ENCODE measurements at places on chromosomes 1 and 21.

GRCh38 chr1:10640843-10641553 is 155.4 kb downstream of the CASZ1 start:
- DNase-seq = no peak

DNA sequence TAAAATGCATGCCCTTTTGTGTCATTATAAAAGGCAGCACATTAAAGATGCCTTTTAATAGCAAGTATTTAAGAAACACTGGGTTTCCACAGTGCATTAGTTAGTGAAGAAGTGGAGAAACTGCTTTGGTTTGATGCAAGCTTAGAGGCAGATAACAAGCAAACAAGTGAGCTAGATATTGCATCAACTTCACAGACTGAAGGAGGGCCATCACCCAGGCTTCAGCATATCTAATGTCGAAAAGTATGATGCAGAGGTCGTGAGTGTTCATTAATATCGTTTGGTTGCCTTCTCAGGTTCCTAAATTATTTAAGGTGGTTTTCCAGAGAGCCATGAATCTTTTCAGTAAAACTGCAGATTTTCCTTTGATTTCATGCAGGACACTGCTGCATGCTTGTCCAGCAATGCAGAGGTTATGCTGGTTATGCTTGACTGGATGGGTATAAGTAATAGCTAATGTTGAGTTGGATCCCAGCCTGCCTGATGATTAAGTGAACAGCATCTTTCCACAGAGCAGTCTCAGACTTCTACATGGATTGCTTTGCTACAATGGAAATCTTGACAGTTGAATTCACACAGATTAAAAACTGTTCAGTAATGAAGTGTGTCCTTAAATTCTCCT is 69.7 kb upstream of the IPO9 start:
- DNase-seq = no peak

- DNase-seq = no peak
These were observed 147.1 kb downstream of the SLC45A1 start for GRCh38 chr1:8465013-8465412.

- DNase-seq = no peak
These were observed 2.4 kb upstream of the IBA57 start for GRCh38 chr1:228163007-228163753.

DNA sequence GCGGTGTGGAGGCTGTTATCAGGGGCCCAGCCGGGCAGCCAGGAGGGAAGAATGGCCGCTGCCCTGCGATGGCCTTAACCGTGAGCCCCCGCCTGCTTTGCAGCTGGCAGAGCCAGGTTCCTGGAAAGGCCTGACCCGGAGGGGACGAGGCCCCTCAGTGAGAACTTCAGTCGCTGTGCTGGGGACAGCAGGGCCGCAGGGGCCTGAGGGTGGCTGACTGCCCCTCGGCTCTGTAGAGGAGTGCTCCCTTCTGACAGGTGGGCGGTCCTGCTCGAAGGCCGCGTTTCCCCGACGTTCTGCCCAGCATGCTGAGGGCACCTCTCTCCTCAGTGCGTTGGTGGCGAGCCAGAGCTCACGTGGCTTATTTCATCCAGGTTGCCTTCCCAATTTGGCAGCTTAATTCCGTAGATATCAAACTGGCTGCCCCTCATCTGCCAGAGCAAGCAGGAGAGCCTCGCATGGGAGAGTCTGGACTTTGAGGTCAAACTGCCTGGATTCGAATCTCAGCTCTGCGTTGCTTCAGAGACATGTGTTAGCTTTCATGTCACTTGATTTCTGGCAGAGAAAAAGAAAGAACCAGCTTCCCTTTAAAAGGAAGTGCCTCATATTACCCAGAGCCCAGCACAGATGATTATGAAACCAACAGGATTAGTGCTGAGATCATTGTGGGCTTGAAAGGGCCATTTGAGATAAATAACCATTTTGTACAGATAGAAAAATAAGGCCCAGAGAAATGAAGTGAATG is 239.8 kb downstream of the SDCCAG8 start:
- no peak for DNase-seq

DNA sequence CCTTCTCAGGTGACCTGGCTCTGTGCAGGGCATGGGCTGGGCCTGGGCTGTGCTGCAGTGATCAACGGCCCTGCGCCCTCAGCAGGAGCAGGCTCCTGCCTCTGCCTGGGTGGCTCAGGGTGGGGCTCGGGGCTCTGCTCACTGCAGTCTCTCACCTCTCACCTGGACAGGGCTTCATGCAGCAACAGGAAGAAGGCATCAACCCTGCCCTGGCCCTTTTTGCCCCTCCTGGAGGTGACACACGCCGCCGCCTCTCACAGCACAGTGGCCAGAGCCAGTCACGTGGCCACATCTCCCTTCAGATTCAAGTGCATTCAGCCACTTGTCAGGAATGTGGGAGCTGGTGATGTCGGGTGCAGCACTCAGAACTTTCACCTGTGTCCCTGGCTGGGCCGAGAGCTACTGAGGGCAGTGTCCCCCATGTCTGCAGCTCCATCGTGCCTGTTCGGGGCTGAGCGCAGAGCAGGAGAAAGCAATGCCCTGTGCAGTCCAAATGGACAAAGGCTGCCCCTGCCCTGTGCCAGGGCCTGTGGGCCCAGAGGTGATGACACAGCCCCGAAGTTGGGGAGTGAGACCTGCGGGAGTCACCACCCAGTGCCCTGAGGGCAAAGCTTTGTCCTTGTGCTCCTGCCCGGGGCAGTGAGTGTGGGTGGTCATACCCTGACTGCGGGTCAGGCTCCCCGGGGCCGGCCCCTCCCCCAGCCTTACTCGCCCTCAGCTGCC is 314.0 kb downstream of the PTPRU start:
- no peak for DNase-seq

- no peak for DNase-seq
These were observed 18.2 kb upstream of the GNG5 start for GRCh38 chr1:84524590-84524989.

- no peak for DNase-seq
These were observed 21.6 kb upstream of the FHAD1 start for GRCh38 chr1:15225461-15225860.

- DNase-seq = no peak
These were observed 152.2 kb downstream of the HIVEP3 start for GRCh38 chr1:41766546-41766945.

GRCh38 chr1:235278233-235278914 is 49.6 kb downstream of the ARID4B start:
- no peak for DNase-seq

GRCh38 chr1:244214009-244214967 is 163.2 kb downstream of the ZBTB18 start:
- no peak for DNase-seq

DNA sequence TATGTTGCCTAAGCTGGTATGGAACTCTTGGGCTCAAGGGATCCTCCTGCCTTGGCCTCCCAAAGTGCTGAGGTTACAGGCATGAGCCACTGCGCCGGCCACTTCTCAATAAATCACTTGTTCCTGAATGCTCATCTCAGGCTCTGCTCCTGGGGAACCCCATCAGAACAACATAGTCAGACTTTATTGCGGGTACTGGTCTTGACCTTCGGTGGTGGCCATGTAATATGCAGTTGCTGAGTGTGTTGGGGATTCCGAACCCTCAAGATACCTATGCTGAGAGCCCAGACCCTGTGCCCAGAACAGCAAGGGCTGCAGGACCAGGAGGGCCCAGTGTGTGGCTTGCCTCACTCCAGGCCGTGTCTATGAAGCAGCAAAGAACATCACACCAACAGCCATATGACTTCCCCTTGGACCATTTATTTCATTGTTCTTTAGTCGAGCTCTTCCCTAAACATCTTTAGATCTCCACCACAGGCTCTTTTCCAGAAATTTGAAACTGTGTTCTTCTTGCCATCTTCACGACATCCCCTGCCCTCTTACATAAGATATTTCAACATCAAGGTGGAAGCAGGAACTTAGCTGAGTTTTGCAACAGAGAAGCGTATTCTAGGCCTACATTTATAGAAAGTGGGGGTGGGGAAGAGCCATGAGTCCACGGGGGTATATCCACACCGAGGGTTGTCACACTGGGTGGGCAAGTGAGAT is 12.7 kb upstream of the SDHB start:
- no peak for DNase-seq

GRCh38 chr21:17673261-17674020 is 60.7 kb upstream of the BTG3 start:
- no peak for DNase-seq

GRCh38 chr1:91166106-91166712 is 144.4 kb upstream of the ZNF644 start:
- no peak for DNase-seq

DNA sequence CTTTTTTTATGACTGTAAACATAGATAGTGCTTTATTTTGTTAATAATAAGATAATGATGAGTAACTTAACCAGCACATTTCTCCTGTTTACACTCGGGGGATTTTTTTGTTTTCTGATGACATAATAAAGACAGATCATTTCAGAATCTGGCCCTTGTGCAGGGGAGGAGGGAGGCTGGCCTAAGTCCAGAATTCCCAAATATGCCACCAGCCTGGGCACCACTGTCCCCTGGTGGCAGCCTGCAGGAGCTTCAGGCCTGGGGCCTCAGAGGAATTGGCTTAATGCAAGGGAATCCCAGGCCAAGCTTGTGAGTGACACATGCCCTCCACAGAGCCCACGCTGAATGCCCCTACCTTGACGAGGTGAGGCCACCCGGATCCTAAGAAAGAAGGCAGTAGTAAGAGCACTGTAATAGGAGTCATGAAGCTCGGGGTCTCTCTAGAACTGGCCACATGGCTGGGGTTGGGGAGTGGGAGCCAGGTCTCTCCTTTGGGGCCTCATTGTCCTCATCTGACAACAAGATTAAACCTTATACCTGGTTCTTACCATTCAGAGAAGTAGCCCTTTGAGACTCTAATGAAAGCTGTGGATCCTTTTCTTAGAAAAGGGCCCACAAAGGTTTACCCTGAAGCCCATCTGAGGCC is 24.1 kb downstream of the ETNK2 start:
- DNase-seq = no peak

DNA sequence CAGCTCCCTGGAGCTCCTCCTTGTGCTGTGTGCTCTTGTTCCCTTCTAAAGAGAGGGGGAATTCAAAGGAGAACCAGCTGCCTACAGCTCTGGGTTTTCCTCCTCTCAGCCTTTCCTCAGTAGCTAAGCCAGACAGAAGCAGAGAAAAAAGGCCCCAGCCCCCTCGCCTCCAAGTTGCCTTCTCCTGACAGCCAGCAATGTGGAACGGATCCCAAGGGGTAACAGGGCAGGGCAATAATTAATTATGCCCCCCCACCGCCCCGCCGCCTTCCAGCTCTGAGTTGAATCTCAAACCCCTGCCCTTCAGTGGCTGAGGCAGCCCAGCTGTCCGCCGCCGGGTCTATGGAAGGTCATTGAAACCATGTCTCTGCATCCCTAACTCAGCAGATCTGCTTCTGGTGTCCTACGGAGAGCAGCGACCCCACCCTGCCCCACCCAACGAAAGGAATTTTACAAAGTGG is 69.0 kb upstream of the GOLT1A start:
- DNase-seq = no peak

DNA sequence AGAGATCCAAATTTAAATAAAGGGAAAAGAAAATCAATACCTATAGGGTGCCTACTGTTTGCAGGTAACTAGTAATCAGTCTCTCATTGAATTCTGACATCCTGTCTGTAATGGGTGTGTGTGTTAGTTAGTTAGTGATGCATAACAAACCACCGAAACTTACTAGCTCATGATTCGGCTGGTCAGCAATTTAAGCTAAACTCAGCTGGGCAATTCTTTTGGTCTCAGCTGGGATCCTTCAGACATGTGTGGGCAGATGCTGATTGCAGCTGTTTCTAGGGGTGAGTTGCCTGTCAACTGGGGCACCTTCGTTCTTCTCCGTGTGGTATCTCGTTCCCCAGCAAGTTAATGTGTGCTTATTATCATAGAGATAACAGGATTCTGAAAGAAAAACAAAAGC is 40.2 kb upstream of the ZNF124 start:
- no peak for DNase-seq

GRCh38 chr1:187006896-187007295 is 178.1 kb downstream of the PLA2G4A start:
- no peak for DNase-seq

DNA sequence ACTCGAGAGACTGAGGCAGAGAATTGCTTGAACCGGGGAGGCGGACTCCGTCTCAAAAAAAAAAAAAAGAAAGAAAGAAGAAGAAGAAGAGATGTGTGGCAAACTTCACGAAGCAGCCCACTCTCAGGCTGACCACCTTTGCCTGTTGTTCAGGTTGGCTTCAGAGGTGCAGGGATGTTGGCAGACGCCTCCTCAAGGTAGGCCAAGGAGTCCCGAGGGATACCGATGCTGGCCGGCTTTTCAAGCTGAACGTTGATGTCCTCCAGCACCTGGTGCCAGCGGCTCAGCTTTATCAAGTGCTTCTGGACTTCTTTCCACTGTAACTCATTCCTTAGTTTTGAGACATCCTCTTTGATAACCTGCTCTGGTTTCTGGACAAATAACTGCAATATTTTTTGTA is 243.8 kb upstream of the ADGRL2 start:
- DNase-seq = no peak

- no peak for DNase-seq
These were observed 183.6 kb downstream of the GIPC2 start for GRCh38 chr1:78229344-78229743.

DNA sequence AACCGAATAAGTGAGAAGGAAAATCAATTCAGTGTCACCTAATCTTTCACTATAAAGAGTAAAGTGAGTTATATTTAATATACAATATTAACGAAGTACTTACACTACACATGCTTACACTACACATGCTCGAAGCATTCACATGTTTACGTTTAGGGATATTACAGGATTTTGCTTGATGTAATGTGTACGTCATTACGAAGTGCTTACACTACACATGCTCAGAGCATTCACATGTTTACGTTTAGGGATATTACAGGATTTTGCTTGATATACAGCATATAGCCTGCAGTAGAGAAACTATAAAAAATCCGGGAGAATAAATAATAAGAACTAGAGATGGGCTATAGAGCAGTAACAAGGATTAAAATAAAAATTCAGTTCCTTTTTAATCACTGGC is 538.8 kb upstream of the CXADR start:
- no peak for DNase-seq

GRCh38 chr1:74895411-74895810 is 162.5 kb downstream of the TYW3 start:
- no peak for DNase-seq

- no peak for DNase-seq
These were observed 4.6 kb upstream of the CD1A start for GRCh38 chr1:158249646-158250045.

DNA sequence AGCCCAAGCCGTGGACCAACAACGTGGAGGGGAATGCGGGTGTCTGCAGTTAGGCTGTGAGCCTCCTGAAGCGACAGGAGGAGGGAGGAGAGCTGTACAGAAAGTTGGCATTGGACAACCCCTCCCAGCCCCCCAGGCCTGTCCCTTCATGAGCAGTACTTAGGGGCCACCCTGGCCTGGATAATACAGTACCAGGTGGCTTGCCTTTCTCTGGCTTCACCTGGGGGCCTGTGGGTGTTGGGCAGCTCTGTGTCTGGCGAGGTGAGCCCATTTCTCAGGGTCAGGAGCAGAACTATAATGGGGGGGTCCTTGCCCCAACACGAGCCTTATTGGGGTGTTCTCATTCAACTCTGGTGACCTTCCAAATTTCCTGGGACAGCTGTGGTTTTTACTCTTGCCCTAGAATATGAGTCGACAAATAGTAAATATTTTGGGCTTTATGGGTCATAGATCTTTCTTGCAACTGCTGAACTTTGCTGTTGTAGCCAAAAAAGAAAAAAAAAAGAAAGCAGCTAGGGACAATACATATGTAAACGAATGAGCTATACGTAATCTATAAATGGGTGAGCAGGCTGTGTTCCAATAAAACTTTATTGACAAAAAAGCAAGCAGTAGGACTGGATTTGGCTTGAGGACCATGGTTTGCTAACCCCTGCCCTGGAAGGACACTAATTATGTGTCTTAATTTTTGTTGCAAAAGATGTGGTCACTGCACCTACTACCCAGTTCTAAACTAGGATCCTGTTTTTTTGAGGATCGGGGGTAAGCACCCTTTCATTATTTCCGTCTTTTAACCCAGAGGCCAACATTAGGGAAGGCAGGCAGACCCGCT is 11.4 kb downstream of the COQ8A start:
- DNase-seq = no peak

Measured in activated gamma-delta T cell treated with anti-CD3 and anti-CD28 coated beads, Interleukin-2, amount 50 U/mL, for 16 hours (primary cell).